EL (cell line): ENCODE measurements at places on chromosomes 2 and 18.

DNA sequence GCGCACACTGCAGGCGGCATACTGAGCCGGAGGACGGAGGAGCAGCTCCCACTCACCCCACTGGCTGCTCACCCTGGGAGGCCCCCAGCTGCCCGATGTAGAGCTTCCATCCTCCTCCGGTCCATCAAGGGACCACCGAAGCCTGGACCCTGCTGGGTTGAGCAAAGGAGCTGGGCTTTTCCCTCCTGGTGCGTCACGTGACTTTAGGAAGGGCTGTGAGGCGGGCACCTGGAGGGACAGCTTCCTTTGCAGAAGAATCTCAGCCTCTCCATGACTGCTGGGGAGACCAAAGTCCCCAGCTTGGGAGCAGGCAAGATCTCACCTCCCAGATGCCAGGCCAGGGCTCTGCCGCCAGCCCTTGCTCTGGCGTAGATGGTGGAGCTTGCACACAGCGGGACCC lies 102.7 kb downstream of the TWIST2 start:
- DNase-seq = no peak

GRCh38 chr2:16096962-16097361 lies 156.6 kb downstream of the MYCN start:
- DNase-seq = no peak

GRCh38 chr2:104648376-104648775 lies 205.5 kb upstream of the POU3F3 start:
- no peak for DNase-seq

- no peak for DNase-seq
These were observed 31.6 kb downstream of the CDK15 start for GRCh38 chr2:201837824-201838431.

GRCh38 chr2:119484834-119485233 lies 39.4 kb downstream of the SCTR start:
- DNase-seq = no peak
